ENCODE measurements at places on chromosomes 3 and 15.

- no peak for DNase-seq
Measured at GRCh38 chr15:66721501-66721937, 19.5 kb downstream of the SMAD6 start.

GRCh38 chr15:99021694-99022093, 14.1 kb upstream of the PGPEP1L start:
- DNase-seq = no peak

- no peak for DNase-seq
Measured at GRCh38 chr3:126155280-126155640, 25.1 kb downstream of the ALDH1L1 start.

GRCh38 chr3:129310111-129311011, 31.7 kb downstream of the HMCES start:
- peak; percentile 75 for DNase-seq

DNA sequence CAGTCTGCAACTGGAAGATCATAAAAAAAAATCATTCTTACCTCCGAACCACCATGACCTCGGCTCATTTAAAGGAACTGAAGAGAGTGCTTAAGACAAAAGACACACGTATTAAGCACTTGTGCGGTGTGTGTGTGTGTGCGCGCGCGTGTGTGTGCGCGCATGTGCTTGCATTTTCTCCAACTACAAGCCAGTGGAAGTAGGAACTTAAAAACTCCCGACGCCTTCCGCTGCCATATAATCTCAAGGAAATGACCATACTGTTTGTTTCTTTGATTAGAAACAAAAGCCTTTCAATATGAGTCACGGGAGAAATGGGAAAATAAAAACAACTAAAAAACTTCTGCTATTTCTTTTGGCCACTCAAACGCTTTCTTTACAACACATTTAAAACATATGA, 32.4 kb downstream of the FRMD4B start:
- DNase-seq = no peak

DNA sequence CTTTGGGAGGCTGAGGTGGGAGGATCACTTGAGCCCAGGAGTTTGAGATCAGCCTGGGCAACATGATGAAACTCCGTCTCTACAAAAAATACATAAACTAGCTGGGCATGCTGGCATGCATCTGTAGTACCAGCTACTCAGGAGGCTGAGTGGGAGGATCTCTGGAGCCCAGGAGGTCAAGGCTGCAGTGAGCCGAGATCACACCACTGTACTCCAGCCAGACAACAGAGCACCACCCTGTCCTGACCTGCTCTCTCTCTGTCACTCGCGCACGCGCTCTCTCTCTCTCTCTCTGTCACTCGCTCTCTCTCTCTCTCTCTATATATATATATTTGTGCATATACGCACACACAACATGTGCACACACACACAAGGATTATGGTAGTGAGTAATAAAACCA, 61.8 kb downstream of the IL16 start:
- no peak for DNase-seq

DNA sequence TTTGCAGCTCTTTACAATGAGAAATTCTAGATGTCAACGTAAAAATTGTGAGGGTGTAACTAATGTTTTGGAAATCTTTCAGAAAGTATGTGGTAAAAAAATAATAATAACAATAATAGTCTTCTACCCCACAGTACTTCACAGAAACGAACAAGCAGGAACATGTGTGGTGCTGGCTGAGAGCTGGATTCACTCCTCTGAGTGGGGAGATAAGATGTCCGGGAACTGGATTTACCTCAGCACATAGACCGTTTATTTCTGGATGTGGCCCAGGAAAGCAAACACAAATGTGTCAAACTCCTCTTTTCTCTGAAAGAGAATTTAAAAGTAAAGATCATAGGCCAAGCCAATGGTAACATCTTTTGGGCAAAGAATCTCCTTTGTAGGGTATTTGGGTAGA, 103.4 kb downstream of the SLC49A4 start:
- no peak for DNase-seq

DNA sequence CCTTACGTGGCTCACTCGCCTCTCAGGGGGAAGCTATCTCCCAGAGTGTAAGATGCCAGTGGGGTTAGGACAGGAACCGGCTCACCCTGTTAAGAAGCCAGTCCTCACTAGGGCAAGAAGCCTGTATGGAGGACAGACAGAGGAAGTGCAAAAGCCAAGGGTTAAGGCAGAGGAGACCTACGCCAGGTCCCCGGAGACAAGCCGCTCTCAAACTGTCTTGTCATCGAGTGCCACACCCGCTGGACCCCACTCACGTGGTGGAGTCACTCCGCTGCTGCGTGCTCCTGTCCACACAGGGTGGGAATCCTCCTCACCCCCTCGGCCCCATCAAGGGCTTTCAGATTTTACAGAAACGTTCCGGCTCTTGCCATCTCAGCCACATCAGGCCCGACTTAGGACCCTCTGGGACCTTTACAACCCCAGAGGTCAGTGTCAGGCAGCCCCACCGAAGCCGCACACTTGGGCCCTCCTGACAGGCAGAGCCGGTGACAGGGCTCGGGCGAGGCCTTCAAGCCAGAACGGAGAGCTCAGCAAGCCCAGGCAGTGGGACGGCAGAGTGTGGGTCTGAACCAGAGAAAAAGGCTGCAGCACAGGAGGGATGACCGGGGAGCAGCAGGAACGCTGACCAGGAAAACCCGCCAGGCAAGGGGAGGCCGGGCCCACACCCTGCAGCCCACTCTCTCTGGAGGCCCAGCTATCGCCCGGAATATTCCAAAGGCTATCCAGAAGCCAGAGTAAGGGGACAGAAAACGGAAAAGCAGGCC, 61.7 kb downstream of the XXYLT1 start:
- DNase-seq = no peak

GRCh38 chr15:65829130-65829764, 37.2 kb upstream of the DENND4A start:
- DNase-seq = peak; percentile 76

DNA sequence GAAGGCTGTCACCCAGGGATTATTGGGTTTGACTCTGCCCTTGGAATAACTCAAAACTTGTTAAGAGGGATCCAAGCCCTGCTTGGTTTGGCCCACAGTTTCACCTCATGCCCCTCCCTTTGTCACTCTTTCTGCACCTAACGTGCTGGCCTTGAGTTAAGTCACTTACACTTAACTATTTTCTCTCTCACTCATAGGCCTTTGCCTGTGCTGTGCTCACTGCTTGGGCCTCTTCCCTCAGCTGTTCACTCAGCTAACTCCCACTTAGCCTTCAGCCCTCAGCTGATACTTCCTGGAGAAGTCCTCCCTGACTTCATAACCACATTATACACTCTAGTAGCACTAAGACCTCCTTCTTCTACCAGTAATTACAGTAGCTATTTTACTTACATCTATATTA, 133.3 kb downstream of the CMSS1 start:
- no peak for DNase-seq

- no peak for DNase-seq
Measured at GRCh38 chr3:188574885-188575284, 420.9 kb downstream of the LPP start.

- peak; percentile 50 for DNase-seq
Measured at GRCh38 chr3:171678971-171679492, 131.3 kb downstream of the PLD1 start.

DNA sequence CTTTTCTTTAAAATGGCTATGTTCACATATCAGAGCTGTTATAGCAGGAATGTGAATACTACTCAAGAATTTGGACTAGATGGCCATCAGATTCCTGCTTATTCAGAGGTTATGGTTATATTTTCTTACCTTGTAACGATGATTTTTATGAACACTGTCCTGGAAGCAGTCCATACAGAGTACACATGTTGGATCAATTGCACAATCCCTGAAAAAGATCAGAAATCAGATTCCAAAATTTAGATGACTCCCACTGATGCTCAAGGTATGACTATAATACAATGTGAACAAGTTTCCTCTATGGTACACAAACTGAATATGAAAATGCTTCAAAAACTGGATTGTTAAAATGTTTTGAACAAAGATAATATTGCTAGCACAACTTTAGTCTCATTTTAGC, 23.3 kb downstream of the UBR1 start:
- no peak for DNase-seq

- no peak for DNase-seq
Measured at GRCh38 chr3:188284455-188285212, 130.7 kb downstream of the LPP start.

DNA sequence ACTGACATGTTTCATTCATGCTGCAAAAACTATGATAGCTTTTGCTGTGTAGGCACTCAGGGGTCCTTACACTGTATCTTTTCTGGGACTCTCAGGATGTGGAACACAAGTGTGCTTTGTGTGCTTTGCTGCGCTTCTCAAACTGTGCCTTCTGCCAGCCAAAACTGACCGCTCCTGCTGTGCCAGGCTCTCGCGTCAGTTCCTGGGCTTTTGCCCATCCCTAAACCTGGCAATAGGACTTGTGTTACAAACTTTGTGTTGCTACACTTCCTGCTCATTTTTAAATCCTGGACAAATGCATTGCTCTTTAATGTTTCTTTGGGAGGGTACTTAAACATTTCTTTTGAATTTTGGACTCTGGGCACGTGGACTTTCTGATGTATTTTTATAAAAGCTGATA, 60.3 kb downstream of the DIPK2A start:
- DNase-seq = no peak

DNA sequence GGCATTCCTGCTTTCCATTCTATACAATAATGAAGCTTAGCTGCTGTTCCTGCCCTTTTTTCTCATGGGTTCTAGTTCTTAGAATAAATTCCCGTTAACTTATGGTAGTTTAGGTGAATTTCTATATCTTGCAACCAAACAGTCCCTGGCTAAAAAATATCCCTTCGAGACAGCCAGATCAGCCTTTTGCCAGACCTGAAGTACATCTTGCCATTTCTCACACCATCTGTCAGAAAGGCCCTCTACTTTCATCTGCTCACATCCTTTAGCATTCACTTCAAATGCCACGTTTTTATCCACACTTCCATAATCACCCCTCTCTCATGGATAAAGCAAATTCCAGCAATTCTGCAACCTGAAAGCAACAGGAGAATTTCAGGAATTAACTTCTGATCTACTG, 145.4 kb downstream of the GAP43 start:
- DNase-seq = no peak

- DNase-seq = peak; percentile 81
Measured at GRCh38 chr3:112327371-112327951, 5.5 kb upstream of the CD200 start.
